ENCODE measurements at places on chromosomes 1 and 21.

GRCh38 chr1:165853528-165854075 lies 26.2 kb downstream of the UCK2 start:
- no peak for DNase-seq

DNA sequence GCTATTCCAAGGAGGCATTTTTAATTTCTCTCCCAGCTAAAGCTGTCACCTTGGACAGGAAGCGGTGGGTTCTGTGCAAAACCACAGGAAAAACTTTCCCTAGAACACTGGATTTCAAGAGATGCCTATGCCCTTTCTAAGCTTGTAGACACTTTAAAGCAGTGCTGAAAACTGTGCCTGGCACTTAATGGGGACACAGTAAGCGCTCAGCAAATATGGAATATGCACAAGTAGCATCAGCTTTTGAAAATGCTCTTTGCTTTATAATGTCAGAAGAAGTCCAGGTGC lies 50.9 kb upstream of the TARBP1 start:
- DNase-seq: no peak

DNA sequence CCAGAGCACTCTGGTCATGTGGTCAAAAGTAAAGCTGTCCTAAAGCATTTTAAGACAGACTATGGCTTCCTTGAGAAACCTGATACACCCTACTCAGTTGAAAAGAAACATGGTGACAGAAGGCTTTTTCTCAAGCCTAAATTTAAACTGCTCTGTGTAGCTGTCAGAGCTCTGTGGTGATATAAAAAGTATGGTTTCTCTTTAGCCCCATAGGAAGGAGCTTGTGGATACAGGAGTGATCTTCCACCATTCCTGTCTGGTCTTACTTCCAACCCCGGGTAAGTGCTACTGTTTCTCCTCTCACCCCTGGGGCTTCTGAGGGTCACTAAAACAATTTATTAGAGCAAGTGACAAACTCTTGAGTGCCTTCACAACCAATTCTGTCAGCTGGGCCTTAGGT lies 8.5 kb downstream of the TP53BP2 start:
- DNase-seq: no peak

GRCh38 chr1:180540697-180541594 lies 17.8 kb upstream of the OVAAL start:
- no peak for DNase-seq

DNA sequence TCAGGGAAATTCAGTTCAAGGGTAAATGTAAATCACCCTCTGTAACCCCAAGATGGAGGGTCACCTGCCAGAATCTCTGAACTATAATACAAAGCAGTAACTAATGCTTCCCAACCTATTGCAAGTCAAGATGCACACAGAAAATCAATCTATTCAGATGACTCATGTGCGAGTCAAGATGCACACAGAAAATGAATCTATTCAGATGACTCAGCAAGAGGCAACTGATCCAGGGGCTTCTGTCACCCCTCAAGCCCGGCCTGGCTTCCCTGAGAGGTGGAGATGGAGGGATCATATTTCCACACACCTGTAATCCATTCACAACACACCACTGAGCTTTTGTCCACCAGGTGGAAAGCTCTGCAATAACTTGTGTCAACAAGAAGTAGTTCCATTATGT lies 17.4 kb upstream of the HIVEP3 start:
- DNase-seq: no peak

GRCh38 chr1:153494976-153495535 lies 34.6 kb upstream of the S100A7 start:
- no peak for DNase-seq

GRCh38 chr1:111802110-111802509 lies 46.4 kb downstream of the DDX20 start:
- DNase-seq: no peak

GRCh38 chr1:159199901-159200300 lies 4.8 kb upstream of the ACKR1 start:
- no peak for DNase-seq

DNA sequence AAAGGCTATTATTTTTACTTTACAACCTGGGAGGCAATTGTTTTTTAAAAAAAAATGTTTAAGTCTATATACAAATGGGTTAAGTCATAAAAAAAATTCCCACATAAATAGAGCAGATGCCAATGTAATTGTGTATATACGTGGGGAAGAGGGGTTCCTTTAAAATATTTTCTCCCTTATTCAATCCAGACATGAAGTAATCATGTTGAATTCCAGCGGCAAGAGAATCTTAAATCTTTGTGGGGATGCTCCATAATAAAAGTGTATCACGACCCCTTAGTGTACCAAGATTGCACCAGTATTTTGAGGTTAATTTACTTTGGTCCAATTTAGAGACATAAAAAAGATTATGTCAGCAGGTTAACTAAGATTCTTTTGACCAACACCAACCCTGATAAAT lies 62.1 kb downstream of the ARID4B start:
- no peak for DNase-seq

DNA sequence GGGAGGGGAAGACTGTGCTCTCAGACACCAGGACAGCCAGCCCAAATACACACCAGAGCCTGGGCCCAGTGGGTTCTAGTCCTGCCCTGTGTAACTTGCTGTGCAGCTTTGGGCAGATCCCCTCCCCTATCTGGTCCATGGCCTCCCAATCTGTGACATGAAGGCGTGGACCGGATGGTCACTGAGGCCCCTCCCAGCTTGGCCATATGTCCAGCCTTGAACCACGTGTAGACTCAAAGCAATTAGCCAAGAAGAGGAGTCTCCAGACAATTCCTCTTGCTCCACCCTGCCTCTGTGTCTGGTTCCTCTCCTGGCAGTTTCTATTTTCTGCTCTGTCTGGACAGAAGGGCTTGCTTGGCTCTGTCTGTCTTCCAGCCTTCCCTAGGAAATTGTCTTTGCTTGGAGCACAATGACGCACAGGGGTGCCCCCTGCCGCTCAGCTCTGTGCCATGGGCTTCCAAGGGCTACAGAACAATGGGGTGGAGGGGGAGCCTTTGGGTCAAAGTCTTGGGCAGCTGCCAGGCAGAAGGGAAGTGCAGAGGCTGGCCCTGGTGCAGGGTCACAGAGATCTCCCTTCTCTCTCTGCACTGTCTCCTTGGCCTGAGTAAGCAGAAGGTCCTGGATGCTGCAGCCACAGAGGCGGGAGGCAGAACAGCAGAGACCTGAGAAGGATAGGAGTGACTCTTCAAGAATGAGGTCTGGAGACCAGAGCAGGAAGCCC lies 66.1 kb downstream of the TENT5C start:
- DNase-seq: no peak

GRCh38 chr1:8987881-8988617 lies 38.2 kb downstream of the SLC2A7 start:
- no peak for DNase-seq

DNA sequence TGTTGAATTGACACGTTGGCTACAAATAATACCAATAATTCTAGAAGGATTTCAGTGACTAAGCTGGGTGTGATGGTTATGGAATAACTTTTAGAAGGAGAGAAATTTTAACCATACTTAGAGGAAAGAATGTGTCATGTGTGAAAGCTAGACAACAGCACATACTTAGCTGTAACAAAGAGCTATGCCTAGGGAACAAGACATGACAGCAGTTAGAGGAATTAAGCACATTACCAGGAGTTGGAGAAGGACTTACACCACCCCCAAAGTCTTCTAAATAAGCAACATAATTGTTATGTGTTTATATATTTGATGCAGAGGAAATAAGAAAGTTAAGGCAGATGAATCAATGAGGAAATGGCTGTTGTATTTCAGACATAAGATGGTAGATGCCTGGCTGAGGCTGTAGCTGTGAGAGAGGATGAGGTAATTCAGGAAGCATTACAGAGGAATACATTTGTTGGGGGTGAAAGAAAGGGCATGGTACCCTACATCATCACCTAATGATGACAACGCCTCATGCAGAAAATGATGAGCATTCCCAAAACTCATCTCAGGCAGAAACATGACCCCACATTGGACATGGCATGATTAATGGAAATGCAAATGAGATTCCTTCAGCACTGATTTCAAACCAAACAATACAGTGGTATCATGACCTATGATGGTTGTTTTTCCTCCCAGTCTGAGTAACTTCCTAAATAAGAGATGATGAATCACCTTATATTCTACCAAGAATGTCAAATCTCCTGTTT lies 211.5 kb downstream of the LHX8 start:
- peak; percentile 10 for DNase-seq

- peak; percentile 97 for DNase-seq
These were observed 764.8 kb downstream of the ADGRL2 start for GRCh38 chr1:82565546-82565945.

DNA sequence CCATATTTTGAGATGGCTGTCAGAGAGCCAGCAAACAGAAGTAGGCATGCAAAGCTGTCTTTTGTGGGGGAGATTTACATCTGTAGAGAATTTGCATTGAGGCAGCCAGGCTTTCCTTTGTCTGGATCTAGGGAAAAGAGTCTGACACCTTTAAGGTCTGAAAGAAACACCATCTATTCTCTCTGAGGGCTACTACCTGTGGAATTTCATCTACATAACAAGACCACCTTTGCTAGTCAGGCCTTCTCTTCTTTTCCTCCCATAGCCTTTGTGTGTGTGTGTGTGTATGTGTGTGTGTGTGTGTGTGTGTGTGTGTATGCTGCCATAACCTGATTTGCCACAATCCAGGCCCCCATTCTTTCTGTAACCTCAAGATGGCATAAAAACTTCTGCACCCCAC lies 28.4 kb upstream of the DMRTB1 start:
- DNase-seq: no peak

GRCh38 chr1:220516014-220516721 lies 11.8 kb upstream of the MARK1 start:
- no peak for DNase-seq

GRCh38 chr1:30677471-30677870 lies 45.9 kb downstream of the MATN1 start:
- no peak for DNase-seq

GRCh38 chr1:54816130-54816529 lies 15.0 kb upstream of the TTC22 start:
- no peak for DNase-seq

- no peak for DNase-seq
These were observed 34.7 kb upstream of the RIPK4 start for GRCh38 chr21:41801321-41802197.
